ENCODE measurements at places on chromosomes 1 and 21.

DNA sequence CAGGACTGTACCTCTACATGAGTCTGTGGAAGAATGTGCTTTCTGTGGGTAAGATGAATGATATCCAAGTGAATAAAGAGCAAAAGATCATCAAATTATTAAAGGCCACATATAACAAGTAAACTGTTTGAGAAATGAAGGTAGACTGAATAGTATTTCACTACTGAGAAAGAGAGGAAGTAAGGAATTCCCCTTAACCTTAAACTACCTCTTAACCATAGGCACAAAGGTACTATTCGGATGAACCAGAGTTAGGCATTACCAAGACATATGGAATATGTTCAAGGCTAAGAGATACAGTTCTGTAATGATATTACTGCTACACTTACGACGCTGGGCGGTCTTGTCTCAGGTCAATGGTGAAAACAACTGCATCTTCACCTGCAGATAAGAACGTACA, 25.5 kb downstream of the DCAF8 start:
- no peak for DNase-seq

GRCh38 chr1:156157506-156157905, 4.1 kb downstream of the SEMA4A start:
- DNase-seq: no peak

- DNase-seq: no peak
These were observed 957.0 kb downstream of the AMY1C start for GRCh38 chr1:104706631-104707147.

DNA sequence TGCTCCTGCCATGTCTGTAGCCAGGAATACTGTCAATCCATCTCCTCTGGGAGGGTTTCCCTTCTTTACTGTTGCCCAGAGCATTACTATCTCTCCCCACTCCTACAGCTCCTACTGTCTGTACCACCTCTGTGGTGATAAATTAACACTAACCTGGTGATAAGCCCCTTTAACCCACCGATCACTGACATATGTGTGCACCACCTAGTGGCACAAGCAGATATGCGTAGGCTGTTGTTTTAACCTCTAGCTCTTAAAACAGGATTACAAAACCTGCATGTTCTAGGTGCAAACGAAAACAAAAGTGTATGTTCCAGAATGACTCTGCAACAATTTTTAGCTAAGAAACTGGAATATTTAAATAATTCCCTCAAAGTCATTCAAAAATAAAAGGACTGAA, 93.9 kb upstream of the BEND5 start:
- DNase-seq: no peak

DNA sequence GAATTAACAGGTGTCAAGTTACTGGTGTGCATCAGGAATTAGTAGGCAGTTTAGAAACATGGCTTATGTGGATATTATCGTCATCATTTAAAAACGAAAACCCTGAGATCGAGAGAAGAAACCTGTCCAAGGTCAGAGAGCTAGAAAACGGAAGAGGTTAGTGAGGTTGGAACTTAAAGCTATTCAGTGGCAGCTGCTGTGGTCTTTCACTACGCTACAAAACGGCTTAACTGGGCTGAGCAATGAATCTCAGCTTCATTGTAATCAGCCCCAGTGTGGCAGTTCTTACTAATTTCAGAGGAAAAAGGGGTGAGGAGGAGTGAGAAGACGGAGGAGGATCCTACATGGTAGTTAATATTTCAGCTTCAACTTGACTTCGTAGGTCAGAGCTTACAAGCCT, 77.9 kb downstream of the DAB1 start:
- no peak for DNase-seq

DNA sequence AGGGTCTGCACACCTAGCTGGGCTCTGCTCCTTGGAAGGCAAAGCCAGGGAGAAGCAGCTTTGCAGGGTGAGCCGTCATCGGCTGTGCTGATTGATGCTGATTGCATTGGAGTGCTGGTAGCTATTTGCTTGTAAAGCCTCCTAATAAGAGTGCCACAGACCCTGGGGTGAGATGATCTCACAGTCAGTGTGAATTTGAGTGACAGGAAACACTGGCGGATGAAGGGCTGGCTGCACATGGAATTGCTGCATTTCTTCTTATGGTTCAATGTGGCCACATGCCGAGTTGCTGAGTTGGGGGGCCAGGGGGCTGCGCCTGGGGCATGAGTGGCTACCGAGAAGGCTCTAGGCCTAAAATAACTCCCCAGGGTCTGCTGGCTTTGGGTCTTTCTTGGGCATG, 138.2 kb upstream of the CACNA1E start:
- DNase-seq: no peak

- DNase-seq: no peak
These were observed 26.2 kb downstream of the ATP8B2 start for GRCh38 chr1:154351363-154352068.

DNA sequence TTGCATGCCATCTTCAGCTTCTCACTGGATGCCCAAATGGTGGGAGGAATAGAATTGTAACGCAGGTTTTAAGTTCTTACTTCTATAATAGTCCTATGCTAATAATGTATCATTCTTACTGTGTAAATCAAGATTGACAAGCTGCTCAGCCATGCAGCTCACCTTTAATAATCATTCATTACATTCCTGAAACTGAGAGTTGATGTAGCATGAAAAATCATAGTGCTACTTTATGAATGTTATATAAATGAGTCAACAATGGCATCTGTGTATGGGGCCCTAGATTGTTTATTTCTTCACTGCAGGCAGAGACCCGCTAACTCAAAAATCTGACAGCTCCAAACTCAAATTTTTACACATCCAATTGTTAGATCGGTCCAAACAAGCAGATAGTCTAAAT, 34.4 kb downstream of the FH start:
- DNase-seq: no peak

GRCh38 chr1:167328306-167328815, 107.7 kb downstream of the POU2F1 start:
- no peak for DNase-seq

DNA sequence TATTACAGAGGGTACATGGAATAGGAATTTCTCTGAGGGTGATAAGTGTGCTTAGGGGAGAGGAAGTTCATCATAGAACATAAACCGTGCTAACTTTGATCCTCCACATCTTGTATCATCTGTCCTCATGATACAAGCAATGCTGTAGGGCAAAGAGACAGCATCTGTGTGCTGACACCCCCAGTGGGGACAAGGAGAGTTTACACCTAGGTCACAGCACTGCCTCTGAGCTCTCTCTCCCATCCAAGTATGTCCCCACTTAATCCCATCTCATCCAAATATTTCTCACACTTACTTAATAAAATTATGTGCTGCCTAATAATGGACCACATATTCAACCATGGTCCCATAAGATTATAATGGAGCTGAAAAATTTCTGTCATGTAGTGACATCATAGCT, 4.3 kb upstream of the TEDDM1 start:
- no peak for DNase-seq

GRCh38 chr1:82044111-82044510, 243.4 kb downstream of the ADGRL2 start:
- DNase-seq: no peak

- DNase-seq: no peak
These were observed 436.5 kb upstream of the VAMP3 start for GRCh38 chr1:7334475-7335035.

Data from heart left ventricle (tissue), 16 donors.